GM12892 (cell line): ENCODE measurements at places on chromosomes 16 and 17.

DNA sequence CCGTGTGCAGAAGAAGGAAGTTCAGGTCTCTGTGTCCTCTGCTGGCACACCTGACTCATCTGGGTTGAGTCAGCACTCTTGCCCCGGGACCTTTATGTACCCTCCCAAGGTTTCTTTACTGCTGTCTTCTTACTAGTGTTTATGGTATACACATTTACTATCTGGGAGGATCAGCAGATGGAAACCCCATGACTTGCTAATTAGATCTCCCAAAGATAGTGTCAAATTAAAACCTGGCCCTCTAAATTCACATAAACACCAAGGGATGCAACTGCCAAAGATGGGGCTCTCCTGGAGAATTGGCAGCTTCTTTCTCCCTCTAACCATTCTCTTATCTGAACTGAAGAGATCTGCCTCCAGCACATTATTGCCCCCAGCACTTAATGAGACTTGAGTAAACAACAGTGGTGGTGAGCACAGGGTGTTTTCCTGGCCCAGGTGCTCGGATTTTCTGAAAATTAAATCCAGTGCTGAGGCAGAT lies 718.1 kb upstream of the SOX9 start:
- DNase-seq = no peak

- DNase-seq = no peak
These were observed 19.6 kb upstream of the CCL1 start for GRCh38 chr17:34382621-34383124.

DNA sequence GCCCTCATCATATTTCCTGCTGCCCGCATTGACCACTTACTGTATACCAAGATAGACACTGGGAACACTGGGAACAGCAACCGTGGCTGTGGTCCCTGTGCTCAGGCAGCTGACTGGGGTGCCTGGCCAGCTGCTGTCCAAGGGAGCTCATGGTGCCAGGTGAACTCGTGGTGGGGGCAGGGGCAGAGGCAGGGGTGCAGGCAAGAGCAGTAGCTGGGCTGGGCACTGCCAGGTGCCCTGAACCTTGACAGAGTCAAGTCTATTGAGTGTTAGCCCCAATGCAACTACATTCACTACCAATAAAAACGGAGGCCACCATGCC lies 202.5 kb downstream of the C16orf78 start:
- DNase-seq = no peak

- DNase-seq = no peak
These were observed 88.8 kb downstream of the TMEM132E start for GRCh38 chr17:34668206-34668605.

DNA sequence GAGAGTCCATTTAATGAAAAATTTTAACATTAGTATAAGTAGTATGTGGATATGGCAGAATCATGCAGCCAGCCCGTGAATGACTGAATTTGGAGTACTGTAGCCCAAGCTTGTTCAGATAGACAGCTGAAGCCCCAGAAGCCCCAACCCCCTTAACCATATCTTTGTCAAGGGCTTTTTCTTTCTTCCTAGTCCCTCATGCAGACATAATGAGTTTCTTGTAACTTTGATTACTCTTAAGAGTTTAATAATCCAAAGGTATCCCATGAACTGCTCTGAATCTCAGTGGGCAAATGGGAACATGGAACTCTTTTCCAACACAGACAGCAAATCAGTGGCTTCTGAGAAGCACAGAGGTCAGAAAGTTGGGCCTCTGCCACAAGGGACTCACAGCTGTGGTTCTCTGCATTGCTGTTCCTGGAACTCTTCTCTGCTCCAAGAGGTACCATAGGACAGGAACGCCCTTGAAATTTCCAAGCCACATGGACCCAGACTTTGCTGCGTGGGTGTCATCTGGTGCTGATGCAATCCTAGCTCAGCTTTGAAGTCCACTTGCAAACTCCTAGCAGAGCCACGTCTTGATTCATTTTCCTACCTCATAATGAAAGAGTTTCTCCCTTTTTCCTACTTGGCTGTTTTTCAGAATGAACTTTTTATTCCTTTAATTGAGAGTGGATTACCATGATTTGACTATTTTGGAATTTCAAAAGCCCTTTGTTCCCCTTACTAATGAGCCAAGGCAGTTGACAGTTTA lies 18.1 kb downstream of the LYRM1 start:
- no peak for DNase-seq

- DNase-seq = no peak
These were observed 2.6 kb downstream of the HOXB3 start for GRCh38 chr17:48587276-48588073.

- DNase-seq = no peak
These were observed 6.2 kb downstream of the CBX4 start for GRCh38 chr17:79833110-79833450.

GRCh38 chr17:28900986-28901726 lies 1.7 kb downstream of the DHRS13 start:
- no peak for DNase-seq

- no peak for DNase-seq
These were observed 125.2 kb upstream of the ZFHX3 start for GRCh38 chr16:73172973-73173709.

DNA sequence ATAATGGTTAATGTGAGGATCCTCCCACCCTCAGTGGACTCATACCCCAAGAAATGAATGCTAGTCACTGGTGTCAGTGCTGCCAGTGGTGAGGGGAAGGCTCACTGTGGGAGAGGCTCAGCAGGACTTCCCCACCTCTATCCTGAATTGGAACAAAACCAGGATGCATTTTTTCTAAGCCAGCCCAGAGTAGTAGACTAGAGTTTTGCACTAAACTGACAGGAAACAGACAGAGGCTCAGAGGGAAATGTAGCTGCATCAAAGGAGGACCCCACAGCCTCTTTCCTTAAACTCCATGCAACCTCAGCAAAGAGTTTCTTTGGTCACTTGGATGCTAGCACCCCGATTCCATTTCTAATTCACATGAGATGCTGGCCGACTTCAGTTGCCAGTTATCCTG lies 10.7 kb upstream of the SKAP1 start:
- DNase-seq = no peak

DNA sequence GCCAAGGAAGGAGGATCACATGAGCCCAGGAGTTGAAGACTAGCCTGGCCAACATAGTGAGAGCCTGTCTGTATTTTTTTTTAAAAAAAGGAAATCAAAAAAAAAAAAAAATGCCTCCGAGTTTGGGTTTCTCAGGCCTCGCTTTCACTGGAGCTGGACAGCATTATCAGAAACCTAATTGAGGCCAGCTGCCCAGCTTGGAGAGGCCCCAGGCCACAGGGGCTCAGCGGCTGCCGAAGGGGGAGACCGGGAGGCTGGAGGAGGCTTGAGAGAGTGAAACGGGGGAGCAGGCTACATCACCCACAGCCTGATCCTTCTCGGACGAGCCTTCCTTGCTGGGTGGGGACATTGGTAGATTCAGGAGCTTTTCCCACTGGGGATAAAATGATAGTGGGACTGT lies 5.1 kb downstream of the TTYH2 start:
- no peak for DNase-seq

GRCh38 chr16:71870818-71871217 lies 13.2 kb downstream of the ZNF821 start:
- no peak for DNase-seq

DNA sequence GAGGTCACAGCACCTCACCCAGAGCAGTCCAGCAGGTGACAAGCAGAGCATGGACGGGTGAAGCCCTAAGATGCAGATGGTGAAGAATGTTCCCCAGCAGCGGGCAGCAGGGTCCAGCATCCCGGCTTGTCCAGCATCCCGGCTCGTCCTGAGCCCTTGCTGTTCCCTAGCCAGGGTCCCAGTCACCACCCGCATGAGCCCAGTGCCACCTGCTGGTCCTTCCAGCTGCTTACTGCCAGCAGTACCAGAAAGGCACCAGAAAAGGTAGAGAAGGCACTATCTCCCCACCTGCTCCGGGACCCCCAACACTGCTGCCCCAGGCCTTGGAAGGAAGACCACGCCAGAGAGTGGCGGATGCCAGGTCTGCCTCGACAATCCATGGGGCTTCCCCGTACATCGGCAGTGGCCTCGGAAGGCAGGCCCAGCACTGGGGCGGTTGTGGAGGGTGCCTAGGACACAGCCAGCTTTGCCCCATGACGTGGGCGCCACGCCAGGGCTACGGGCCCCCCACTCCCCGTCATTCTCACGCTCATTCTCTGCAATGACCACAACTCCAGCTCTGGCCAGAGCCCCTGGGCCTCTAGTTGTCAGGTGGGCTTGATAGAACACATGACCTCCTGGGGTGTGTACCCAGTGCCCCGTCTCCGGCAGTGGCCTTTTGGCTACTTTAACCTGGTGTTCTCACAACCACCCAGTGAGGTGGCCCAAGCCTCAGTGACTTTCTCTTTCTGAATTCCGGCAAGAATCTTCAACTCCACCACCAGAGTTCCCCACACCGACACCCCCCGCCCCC lies 1.4 kb downstream of the CENPX start:
- no peak for DNase-seq

DNA sequence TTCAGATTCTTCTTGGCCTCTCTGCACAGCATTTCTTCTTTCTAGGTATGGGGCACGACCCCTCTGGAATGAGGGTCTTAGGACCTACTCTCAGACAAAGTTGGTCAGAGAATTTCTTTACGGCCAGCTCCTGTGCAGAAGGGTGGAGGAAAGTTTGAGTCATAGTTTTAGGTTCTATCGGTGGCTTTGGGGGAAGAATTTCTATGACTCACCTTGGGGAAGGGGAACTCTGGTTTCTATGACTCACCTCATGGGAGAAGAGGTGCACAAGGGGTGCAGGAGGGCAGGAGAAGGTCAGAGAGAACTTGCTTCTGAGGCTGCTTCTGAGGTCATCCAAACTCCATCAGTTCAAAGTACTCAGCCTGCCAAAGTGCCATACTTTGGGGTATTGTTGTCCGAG lies 2.5 kb upstream of the ABCC12 start:
- DNase-seq = no peak

- no peak for DNase-seq
These were observed 13.7 kb downstream of the HIC1 start for GRCh38 chr17:2068519-2069051.

GRCh38 chr17:7862692-7863437 lies 5.1 kb downstream of the CYB5D1 start:
- no peak for DNase-seq

- no peak for DNase-seq
These were observed 5.1 kb downstream of the BPTF start for GRCh38 chr17:67830440-67830839.

GRCh38 chr17:34285286-34285792 lies at the start of gene CCL11:
Gene CCL11, plus strand, starts transcription at chr17:34285742. Its CDS starts 67 bp downstream, at chr17:34285809.
- DNase-seq = no peak

DNA sequence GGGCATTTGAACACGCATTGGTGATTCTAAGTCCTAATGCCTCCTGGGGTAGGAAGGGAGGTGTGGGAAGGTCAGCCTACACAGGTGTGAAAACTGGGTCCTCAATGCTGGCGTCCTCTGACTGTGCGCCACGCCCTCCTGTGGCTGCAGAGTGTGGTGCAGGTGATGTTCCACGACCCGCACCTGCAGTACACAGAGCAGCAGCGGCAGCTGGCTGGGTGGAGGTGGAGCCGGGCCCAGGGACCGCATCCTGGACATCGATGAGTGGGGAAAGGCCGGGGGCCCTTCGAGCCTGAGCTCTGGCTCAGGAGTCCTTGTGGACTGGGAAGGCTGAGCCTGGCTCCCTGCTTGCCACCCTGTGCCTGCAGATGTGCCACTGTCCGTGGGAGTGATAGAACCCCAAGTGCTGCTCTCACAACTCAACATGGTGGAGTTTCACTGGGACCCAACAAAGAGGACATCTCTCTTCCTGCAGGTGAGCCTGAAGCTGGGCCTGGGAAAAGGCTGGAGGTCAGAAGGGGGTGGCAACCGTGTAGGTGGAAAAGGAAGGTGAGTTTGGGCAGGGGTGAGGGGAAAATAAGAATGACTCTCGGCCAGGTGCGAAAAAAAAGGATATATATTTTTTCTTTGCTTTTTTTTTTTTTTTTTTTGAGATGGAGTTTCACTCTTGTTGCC lies 14.0 kb upstream of the STAC2 start:
- DNase-seq = no peak

DNA sequence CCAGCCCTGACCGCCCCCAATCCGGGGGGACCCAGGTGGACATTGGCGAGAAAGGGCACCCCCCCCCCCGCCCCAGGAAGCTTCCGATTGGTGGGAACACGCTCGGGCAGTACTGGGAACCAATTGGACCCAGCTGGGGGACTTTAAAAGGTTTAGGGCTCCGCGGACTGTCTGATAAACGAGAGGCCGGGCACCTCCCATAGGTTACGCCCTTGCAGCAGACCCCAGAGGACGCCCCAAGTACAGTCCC lies 245 bp downstream of the TMEM256 start:
- DNase-seq = no peak

GRCh38 chr16:85680352-85680944 lies 8.3 kb downstream of the GINS2 start:
- DNase-seq = no peak

DNA sequence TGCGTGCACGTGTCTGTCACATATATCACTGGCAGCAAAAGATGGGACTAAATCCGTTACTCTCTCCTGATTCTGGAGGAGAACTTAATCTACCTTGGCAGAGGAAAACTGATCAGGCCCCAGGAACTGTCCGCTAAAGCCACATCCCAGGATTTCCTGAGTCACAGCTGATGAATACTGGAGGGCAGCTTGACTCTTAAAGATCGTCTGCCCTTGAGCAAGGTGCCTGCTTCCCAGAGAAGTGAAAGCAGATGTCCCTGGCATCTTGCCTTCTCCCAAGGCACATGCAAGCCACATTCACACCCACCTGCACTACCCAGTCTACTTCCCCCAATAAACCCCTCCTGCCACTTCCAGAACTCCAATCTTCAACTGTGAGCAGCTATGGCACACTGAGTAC lies 99.8 kb downstream of the CPPED1 start:
- no peak for DNase-seq

DNA sequence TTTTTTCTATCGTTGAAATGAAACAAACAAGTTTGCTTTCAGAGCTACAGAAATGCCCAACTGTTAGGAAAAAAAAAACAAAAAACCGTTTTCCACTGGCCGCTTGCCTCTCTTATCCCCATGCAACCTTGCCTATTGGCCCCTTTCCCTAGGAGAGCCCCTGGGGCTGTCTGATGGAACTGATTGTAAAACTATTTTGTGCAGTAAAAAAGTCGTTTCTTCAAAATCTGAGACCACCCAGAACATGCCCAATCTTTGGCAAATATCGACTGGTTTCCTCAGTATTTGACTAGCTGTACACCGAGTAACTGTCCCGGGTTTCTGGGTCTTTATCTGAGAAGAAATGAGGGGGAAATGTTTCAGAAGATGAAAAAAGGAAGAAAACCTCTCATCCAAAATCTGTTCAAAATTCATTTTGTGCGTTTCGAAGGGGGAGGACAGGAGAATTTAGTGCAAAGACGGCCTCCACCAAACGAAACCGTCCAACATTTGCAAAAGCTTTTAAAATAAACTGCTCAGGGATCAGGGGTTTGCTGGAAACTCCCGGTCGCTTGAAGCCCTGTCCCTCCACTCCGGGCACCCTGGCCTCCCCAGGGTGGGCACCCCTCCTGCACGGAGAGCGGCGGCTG lies 1.1 kb upstream of the GNAO1 start:
- no peak for DNase-seq

- DNase-seq = no peak
These were observed 37.4 kb downstream of the ARHGAP23 start for GRCh38 chr17:38465391-38466345.

- DNase-seq = no peak
These were observed 524.4 kb upstream of the CDH5 start for GRCh38 chr16:65842067-65842466.

GRCh38 chr17:69913216-69913615 lies 161.8 kb upstream of the KCNJ16 start:
- no peak for DNase-seq

- DNase-seq = no peak
These were observed 69.2 kb downstream of the TANC2 start for GRCh38 chr17:63035271-63035670.

- DNase-seq = no peak
These were observed 14.2 kb downstream of the MOSMO start for GRCh38 chr16:22022151-22022550.
